ENCODE measurements at places on chromosomes 6 and 20. TPM values are rescaled to one million over a fixed set of nuclear protein-coding genes. Genes with fewer than 3 reads are reported as not detected.
A peak's percentile ranks its signal among the peaks of the same experiment; 100 is the strongest.

DNA sequence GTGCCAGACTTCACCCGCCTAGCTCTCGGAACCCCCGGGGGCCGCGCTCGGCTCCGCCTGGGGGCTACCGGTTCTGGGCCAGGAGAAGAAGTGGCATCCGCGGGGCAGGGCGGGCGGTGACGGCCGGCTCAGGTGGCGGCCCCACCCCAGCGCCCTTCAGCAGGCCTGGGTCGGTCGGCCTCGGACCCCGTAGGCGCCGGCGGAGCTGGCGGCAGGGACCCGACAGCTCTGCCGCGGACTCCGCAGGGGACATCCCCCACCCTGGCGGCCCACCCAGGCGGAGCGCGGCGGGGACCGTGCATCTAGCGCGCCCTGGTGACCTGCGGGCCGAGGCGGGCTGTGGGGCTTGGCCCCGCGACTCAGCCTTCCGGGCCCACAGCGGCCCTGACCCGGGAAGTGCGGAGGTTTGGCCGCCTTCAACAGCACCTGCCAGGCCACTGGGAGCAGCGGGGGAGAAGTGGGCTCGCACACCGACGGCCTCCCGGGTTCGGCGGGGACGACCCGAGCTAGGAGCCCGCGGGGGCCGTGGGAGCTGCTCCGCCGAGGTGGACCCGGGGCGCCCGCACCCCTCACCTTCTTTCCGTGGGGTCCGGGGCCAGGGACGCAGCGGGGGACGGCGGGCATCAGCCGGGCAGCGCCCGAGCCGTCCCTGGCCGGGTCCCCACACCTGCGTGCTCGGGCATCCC, 87.1 kb downstream of the TMEM242 start:
- no peak overlapping the region for H3K27ac ChIP-seq
- peak overlapping the region; percentile 52 for H3K4me3 ChIP-seq
- H3K27me3 ChIP-seq = peaks cover 12% of the 10 kb centered on the region

- no peak overlapping the region for H3K4me3 ChIP-seq
- DNase-seq = no peak
- no peaks in the 10 kb centered on the region for H3K4me1 ChIP-seq
- no peak overlapping the region for H3K27ac ChIP-seq
These were observed 14.8 kb downstream of the KIAA1755 start for GRCh38 chr20:38245753-38246152.

TRIM31 gene
- total RNA-seq = 44.4 TPM

MEP1A gene
- total RNA-seq = 38.0 TPM

SRMS gene
- total RNA-seq = 0.49 TPM

OTOR gene
- not detected for total RNA-seq

Measured in colonic mucosa (tissue), 4 donors.